Activated T-cell treated with anti-CD3 and anti-CD28 coated beads, Interleukin-2, amount 50 U/mL, for 72 hours (primary cell): ENCODE measurements at places on chromosomes 11 and 22.

- no peak for DNase-seq
Observed at GRCh38 chr11:44689265-44689664, 37.5 kb upstream of the TSPAN18 start.

DNA sequence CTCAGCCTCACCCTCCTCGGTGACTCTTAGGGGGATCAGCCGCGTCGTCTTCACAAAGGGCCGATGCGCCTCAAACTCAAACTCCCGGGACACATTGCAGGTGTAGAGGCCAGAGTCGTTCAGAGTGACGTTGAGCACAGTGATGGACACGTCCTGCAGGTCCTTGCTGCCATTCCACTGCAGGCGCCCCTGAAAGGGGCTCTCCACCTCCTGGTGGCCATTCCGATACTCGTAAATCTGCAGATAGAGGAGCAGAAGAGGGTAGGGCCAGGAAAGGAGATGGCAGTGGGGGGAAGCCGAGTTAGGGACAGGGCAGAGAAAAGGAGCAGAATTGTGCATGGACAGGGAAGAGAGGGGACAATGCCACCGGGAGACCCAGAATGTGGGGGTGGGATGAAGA lies 12.0 kb downstream of the SCN3B start:
- DNase-seq = no peak

DNA sequence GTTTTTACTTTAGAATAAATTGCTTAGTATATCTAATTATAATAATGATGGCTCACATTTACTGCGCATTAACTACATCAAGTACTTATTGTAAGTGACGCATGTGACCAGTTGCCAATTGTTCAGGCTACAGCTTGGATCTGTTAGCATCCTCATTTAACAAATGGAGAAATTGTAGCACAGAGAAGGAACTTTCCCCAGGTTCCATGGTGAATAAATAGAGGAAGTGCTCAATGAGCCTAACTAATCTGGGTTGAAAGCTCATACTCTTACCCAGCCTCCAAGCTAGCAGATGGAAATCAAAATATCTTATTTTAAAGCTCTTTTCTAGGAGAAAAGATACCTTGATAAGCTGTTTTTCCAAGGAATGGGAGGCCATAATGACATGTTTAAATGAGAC lies 19.8 kb downstream of the MMP27 start:
- no peak for DNase-seq

DNA sequence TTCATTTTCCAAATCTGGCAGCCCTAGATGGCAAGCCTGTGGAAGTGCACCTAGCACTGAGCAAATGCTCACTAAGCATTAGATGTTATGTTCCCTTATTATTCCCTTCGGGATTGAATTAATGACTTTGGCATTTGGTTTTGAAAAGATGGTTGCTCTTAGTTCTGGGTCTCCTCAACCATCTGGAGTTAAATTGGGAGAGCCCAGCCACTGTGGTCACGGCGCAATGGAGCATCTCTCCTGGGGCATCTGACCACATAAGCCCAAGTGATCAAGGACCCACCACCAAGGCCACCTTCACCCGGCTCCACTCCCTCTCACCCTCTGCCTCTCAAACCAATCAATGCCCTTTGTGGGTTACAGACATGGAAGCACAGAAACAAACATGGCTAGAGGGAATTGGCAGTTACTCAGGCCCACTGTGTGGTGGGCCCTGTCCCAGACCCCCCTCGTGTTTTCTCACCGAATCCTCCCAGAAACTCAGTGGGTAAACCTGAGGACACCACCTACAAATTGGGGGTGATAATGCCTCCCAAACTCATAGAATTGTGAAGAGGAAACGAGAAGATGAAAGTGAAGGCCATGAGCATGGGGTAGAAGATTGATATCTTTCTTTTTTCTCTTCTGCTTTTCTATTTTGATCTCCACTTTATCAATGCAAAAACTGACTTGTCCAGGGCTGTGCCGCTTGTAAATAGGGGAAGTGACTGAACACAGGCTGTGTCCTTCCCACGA lies 52.2 kb downstream of the IRAG1 start:
- no peak for DNase-seq

DNA sequence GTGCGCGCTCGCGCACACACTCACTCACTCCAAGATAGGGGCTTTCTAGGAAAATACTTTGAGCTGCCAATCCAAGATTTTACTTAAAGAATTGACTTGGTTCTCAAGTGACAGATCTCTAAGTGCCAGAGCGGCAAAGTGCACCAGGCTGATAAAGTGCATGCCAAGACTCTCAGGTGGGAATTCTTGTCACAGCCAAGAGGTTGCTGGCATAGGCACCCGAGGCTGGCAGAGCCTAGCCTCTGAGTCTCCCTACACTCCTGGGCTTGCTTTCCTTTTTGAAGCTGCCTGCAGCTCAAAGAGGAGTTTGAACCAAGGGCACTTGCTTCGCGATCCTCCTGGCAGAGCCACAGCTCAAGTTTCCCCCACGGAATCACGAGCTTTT lies 2.5 kb upstream of the ADM start:
- DNase-seq = no peak

DNA sequence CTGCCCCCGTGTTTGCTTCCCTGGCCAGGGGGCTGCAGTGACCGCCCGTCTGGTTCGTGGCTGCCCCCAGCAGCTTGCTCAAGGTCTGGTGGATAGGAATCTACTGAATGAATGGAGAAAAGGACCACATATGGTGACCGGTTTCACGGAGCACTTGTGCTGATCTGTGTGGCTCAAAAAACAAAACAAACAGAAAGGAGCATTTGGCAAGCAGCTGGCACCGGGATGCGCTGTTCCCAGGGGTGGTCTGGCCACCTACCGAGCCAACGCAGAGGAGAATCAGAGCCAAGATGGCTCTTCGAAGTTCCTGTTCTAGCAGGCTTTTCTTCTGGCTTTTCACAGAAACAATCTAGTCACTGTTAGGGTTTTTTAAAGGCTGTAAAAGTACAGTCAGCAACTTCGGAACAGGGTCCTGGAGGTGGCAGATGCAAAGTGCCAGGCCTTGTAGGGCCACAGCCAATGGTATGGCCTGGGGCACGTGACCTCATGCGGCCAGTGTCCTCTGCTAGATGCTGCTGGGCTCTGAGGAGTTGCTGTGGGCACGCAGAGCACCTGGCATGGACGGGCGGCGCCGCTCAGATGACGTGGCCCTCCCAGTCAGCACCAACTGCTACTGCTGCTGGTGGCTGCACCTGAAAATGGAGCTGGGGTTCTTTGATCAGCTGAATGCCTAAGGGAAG lies 27.3 kb upstream of the PACSIN2 start:
- no peak for DNase-seq

- peak; percentile 64 for DNase-seq
Observed at GRCh38 chr22:46262449-46263215, 511 bp downstream of the PKDREJ start.

DNA sequence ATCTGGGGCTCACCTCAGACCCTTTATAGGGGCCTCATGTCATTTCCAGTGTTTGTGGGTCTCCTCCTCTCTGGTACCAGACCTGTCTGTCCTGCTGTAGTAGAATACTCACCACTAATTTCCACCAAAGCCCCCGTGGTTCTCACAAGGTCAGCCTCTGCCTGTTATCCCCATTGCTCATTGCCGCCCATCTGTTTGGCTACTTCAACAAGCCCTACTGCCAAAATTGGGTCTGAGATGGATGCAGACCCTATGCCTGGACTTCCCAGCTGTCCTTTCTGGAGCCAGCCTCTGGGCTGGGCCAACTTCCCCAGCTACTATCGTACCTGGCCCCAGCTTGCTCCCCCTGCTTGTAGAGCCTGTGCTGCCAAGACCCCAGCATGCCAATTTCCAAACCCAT lies 152.1 kb upstream of the ISX start:
- no peak for DNase-seq

GRCh38 chr11:31764261-31764660 lies 46.9 kb downstream of the PAX6 start:
- no peak for DNase-seq

DNA sequence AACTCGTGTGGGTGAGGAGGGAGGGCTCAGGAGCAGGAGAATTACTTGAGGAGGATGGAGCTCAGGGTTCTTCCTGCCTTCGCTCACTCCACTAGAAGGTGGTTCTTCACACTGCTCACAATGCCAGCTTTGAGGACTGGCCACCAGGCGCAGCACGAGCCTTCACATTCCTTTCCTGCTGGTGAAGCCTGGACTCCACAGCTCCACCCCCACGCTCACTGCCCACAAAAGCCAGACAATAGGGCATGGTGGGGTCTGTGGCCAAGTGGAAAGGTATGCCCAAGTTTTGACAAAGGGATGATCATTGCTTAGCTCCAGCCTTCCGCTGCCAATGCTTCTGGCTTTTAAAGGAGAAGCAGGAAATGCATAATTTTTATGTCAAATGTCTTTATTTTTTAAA lies 58.0 kb upstream of the FADD start:
- no peak for DNase-seq

- DNase-seq = peak; percentile 75
Observed at GRCh38 chr22:40525250-40525884, 111.2 kb downstream of the MRTFA start.

DNA sequence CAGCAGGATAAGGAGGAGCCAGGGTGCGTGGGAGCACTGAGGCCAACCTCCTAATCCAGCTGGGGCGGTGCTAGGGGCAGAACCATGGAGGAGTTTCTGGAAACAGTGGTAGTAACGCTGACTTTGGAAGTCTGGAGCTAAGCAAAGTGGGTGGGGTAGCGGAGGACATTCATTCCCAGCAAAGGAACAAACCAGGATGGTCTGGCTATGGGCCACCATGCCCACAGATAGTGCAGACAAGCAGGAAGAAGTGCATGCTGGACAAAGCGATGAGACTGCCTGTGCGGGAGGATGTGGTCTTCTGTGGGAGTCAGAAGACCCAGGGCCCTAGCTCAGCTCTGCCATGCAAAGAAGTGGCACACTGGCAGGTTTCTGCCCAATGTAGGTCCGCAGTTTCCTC lies 71.6 kb upstream of the CSNK2A3 start:
- no peak for DNase-seq

GRCh38 chr22:22576989-22577427 lies 17.9 kb upstream of the PRAME start:
- DNase-seq = no peak

GRCh38 chr11:46216019-46216764 lies 61.3 kb upstream of the CREB3L1 start:
- DNase-seq = no peak

GRCh38 chr11:70159627-70160570 lies 43.2 kb upstream of the FADD start:
- no peak for DNase-seq

DNA sequence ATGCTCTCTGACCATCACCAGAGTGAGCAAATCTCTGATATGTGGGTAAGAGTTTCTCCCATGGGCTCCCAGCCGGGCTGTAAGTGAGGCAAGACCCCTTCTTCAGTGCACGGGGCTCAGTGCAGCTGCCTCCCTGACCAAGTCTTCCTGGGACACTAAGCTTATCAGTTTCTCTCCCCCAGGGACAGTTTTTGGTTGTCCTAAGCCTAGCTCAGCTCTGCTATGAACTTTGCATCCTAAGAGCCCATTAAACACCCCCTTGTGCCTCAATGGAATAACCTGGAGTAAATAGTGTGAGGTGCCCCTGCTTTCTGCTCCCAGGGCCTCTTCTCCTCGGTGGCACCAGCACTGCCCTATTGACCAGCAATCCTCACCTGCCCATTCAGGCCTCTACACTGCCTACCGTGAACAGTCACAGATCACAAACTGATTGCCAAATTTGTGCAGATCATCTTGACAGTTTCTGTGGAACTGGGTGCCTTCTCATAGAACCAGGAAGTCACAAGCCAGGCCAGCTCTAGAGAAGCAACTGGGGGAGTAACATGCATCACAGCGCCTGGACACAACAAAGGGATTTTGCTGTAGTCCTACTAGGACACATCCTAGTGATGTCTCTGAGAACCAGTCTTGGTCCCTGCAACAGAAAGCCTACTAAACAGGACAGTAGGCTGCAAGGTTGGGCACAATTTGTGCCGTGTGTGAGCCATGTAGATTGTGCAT lies 19.5 kb upstream of the IGLL5 start:
- no peak for DNase-seq
